ENCODE measurements at places on chromosomes 7 and 10.

GRCh38 chr10:12660812-12661211, 311.5 kb downstream of the CAMK1D start:
- no peak for DNase-seq

DNA sequence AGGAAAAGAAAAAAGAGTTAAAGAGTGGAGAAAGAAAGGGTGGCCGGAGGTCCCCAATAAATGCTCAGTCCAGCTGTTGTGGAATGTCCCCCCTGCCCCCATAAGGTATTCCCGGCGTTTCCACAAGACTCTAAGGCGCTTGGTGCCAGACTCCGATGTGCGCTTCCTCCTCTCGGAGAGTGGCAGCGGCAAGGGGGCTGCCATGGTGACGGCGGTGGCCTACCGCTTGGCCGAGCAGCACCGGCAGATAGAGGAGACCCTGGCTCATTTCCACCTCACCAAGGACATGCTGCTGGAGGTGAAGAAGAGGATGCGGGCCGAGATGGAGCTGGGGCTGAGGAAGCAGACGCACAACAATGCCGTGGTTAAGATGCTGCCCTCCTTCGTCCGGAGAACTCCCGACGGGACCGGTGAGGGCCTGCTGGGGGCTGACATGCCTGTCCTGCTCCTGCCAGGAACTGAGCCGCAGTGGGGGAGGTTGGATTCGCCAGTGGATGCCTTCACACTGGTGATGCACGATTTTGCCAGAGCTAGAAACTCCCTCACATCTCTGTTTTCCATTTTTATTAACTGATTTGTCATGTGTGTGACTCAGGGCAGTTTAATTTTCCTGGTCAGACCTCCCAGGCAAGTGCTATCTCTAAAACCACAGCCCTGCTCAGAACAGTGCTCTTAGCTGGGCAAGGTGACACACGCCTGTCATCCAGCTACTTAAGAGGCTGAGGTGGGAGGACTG, 34.2 kb downstream of the TACR2 start:
- peak; percentile 86 for DNase-seq

DNA sequence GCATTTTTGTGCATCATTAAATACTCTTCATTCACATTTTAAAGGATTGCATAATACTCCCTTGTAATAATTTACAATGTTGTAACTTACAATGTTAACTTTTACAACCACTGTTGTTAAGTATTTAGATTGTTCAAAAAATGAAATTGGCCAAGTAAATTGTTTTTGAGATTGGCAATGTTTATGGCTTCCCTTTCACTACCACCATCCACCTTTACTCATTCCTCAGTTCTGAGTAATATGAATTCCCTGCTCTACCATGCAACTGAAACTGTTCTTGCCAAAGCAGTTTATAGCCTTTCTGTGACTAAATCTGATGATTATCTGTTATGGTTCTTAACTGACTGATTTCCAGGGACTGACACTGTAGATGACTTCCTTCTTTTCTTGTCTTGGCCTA, 80.5 kb upstream of the TMEM106B start:
- DNase-seq = peak; percentile 19

GRCh38 chr7:157496416-157497275, 159.8 kb downstream of the DNAJB6 start:
- no peak for DNase-seq

DNA sequence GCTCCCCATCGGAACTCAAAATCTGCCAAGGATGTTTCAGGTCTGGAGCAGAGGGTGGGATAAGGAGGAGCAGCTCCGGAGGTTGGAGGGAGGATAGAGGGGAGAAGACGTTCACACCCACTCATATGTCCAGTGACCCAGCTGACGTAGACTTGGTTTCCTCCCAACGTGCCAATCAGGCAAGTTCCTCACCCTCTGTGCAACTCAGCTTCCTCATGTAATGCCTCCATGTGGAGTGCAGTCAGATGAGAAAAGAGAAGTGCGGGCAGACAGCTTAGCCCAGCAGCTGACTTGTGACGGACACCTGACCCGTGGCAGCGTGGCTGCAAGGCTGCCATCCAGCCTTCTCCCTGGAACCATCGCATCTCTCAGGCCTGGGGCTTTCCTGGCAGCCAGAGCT, 86.8 kb downstream of the NPTX2 start:
- no peak for DNase-seq

- no peak for DNase-seq
Observed at GRCh38 chr10:122329416-122329815, 45.1 kb upstream of the PLEKHA1 start.

DNA sequence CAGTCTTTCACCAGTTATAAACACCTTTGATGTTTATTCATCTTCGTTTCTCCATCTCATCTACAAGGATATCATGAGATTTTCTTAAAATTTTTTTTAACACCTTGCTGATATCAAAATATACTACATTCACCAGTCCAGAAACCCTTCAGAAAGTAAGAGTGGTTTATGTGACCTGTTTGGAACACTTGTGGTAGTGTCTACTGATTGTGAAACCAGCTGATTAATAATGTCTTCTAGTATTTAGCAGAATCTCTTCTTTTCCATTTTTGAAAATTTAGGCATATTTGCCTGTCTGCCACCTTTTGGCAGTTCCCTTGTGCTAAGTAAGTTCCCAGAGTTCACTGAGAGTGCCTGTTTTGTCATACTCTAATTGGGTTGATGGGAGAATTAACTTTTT, 18.5 kb downstream of the DLD start:
- no peak for DNase-seq

- peak; percentile 54 for DNase-seq
Observed at GRCh38 chr10:110207805-110208613, 604 bp downstream of the MXI1 start.

DNA sequence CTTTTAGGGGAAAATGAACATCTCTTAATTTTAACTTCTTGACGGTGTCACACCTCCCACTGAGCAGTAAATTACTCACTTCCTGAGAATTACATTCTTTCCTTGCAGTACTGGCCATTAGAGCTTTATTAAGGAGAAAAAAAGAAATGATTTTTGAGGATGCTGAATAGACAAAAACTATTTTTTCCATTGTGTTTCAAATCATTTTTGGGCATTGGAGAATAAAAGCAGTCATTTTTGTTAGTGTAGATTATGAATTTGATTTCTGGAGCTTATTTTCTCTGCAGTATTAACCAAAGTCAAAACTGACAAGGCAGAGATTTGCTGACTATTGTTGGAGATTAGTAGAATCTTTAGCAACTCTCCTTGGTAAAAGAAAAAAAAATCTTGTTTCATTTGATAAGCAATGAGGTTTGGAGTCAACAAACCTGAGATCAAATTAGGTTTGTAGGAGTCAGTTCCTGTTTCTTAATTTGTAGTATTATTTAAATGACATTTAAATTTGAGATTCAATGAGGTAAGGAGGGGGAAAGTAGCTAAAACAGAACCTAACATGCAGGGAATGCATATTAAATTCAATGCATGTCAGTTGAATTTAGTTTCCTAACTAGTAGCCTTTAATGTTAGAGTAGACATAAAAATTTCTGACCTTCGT, 70.6 kb downstream of the AP3M1 start:
- peak; percentile 50 for DNase-seq

GRCh38 chr7:121157885-121158590, 169.5 kb downstream of the CPED1 start:
- DNase-seq = no peak

DNA sequence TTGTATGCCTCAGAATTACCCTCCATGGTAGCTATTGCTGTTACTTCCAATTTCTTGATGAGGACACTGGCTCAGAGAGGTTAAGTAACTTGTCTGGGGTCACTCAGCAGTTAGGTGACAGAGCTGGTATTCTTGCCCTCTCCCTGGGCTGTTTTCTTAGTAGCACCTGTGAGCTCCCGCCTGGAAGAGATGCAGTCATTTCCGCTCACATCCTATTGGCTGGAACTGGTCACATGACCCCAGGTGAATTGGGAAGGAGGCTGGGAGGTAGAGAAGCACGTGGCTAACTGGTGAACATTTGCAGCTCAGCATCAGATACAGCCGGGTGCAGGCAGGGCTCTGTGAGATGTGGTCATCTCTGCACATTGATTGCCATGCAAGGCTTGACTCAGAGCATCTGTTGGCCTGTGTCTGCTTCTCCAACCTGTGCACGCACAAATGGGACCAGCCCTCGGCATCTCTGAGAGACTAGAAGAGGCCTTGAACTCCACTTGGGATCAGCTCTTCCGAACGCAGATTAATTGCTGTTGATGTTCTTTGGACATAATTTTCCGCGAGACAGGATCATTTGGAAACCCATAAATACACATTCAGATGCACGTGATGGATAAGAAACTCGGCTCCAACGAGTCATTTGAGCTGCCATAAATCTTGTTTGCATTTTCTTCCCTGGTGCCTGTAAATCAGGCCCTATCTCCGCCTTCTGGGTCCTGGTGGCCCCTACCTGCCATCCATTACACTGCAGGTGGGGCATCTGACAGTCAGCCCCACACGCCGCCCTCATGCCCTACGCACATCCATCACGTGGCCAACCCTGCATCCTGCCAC, 42.8 kb downstream of the MYL10 start:
- DNase-seq = no peak

GRCh38 chr7:46835556-46835955, 746.4 kb downstream of the TNS3 start:
- peak; percentile 17 for DNase-seq

DNA sequence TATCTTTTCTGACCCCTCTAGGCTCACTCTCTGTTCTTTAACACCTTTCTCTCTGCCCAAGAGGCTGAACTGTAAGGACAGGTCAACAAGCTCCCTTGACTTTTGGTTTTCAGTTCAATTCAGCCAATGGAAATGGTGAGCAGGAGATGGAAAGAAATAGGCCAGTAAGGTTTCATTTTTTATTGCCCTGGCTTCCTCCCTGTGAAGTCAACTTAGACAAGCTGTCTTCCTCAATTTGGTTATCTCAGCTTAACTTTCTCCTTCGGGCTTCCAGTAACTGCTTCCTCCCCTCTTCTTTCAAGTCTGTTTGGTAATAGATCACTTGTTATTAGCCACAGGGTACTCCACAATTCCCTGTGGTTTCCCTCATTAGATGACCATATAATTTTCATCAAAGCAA, 19.7 kb downstream of the LIPK start:
- no peak for DNase-seq

GRCh38 chr10:80168162-80168511, 35.6 kb downstream of the PLAC9 start:
- DNase-seq = peak; percentile 30

DNA sequence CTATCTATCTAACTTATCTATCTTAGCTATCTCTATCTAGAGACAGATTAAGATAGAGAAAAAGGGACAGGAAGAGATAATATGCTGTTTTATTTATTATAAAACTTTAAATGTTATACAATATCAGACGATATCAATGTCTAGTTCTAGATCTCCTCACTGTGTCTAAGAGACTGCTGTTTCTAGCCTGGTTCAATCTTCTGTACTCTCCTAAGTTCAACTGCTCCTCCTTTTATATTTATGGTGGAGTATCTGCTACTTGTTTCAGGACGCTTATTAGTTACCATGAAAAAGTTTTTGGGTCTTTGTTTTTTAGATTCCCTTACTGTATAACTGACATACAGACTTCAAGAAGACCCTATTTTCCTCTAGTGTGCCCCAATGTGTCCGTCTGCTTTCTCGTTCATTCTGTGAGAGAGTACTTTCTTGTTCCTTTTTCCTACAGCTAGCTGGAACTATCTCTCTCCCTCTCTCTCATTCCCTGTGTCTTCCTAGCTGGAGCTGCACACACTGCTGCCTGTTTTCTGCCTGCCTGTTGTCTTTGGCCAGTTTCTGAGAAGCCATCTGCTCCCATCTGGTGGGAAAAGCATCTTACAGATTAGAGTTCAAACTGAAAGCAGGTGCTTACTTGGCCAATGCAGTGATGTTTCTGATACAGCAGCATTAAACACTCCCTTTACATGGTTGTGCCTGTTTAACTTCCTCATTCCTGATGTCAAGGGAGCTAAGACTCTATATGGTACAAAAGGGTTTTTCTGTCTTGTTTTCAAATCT, 49.4 kb upstream of the ARL4A start:
- DNase-seq = no peak

DNA sequence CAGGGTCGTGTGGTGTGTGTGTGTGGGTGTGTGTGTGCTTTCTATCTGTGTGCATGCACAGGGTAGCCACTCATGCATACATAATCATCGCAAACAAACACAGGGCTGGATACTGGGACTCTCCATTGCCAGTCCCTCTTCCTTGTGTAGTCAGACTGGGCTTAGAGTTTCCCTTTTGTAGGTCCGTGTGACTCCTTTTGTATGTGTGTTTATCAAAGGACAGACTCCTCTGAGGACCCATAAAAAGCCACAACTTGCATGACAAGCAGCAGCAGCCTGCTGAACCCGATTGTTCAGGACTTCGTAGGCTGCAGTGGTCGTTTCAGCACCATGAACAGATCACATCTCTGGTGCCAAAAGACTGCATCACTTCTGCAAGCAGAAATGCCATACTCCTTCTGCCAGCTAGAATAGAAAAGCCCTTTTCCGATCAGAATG, 895 bp downstream of the VSTM2A start:
- DNase-seq = peak; percentile 74

GRCh38 chr10:121087129-121087528, 236.0 kb downstream of the WDR11 start:
- DNase-seq = no peak

DNA sequence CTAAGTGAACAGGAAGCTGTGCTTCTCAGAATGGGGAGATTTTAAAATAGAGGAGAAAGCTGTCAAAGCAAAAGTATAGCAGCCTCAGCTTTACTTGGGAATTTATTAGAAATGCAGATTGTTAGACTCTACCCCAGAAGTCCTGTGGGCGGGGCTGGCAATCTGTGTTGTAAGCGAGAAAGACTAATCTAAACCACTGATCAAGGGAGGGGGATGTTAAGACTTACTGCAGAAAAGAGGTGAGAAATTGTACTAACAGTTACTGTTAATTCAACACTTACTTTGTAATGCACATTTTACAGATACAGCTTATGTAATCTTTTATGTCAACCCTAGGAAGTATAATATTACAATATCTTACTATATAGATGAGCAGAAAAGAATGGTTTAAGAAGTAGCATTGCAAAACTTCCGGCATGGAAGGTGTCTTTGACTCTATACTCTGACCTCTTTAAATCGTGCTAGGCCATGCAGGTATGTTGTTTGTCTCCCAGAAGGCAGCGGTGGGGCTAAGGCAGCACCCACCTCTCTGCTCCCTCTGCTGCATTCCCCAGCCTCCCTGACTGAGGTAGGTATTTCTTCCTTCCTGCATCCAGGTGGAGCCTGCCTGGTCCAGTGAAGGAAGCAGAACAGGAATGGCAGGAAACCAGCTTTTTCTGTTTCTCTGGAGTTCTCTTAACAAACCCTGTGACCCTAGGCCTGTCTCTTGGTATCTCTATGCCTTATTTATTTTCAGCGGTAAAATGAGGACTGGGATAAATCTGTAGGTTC, 462.2 kb downstream of the AUTS2 start:
- no peak for DNase-seq
